ENCODE measurements at places on chromosomes 13 and 19.

GRCh38 chr13:40121722-40122121, 466.3 kb downstream of the COG6 start:
- DNase-seq, result no peak

GRCh38 chr13:29684441-29684840, 89.0 kb upstream of the SLC7A1 start:
- DNase-seq, result no peak

DNA sequence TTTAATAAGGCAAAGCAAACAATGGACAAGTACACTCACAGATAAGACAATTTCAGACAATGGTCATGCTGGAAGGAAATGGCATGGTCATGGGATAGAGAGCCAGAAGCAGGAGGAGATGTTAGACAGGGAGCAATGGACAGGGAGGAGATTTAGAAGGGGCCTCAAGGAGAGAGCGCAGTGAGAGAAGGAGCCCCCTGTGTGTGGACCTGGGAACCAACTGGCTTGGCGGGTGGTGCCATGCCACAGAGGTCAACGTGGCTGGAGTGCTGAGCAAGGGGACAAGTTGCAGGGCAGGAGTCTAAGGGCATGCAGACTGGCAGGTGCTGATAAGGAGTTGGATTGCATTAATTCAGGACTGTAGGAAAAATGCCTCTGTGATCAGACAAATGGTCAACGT, 75.3 kb upstream of the UQCRFS1 start:
- DNase-seq, result no peak

GRCh38 chr19:52963247-52963618, 552 bp upstream of the ZNF816 start:
- DNase-seq, result peak; percentile 67

GRCh38 chr13:100399455-100399854, 189.1 kb downstream of the GGACT start:
- peak; percentile 97 for DNase-seq

- no peak for DNase-seq
These were observed 182.7 kb upstream of the CSNK1A1L start for GRCh38 chr13:37288057-37288720.

DNA sequence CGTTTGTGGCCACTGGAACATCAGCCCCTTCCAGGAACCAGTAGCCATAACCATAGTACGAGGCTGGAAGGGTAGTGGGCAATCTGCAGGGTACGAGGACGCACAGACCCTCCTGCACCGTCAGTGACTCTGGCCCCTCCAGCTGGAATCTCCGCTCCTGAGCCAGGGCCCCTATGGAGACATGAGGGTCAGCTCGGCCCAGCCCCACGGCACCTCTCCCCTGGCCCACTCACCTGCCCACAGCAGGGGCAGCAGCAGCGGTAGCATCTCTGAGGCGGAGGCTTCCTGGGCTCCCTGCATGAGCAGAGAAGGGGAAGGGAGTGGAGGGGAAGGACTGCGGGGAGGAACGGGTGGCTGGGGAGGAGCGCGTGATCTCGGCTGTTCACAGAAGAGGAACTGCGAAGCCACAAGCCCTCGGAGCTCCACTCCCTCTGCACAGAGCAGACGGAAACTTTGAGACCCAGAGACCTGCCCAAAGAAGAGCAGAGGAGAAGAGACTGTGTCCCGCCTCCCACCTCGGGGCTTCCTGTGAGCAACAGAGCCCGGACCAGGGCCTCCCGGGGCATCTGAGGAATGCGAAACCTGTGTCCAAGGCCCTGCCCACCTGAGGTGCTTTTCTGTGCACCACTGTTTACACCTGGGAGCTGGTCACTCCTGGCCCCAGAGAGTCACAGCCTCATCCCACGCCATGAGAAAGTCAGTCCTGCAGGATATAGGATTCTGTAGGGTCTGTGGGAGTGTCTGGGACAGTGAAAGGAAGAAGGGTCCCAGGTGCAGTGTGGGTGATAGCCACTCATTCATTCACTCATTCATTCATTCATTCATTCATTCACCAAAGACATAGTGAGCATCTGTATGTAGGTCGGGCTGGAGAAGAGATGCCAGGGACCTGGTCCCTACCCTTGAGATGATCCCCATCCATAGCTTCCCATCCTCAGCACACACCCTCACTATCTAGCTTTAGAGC, at the start of gene SIGLEC6:
Gene SIGLEC6 (minus strand): TSS at position 322 of the 967 bp plus-strand sequence. CDS start 22 bp downstream, at position 300.
- no peak for DNase-seq

DNA sequence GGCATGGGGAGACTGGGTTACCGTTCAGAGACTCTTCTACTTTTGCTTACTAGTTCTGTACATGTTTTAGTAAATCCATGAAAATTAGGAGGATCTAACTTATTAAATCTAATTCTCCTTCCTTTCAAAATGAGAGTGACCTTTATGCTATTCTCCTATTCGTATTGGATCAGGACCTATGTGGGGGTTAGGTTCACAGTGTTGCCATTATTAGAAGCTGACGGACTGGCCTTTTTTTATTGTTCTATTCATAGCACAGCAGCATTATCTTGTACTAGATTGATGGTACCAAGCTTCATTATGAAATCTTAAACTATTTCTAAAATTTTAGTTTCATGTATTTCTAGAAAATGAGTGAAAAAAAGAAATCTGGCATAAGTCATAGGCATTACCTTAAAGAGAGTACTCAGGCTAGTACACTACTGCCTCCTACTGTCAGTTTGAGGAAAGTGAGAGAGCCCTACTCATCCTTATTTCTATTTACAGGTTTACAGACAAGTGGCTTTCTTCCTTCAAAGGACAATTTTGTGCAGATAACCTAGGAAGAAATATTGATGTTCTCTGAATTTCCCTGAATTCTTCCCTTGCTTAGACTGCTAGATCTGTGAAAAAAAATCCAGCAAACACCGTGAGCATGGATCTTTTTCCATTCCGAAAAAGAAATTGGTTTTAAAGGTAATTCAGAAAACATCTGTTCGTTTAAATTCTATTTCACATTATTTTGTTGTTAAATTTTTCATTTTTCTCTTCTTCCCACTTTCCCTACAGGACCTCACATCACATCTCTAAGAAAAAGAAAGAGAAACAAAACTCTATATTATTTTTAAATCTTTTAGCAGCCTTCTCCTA, 485.5 kb downstream of the DIAPH3 start:
- DNase-seq, result peak; percentile 77

- peak; percentile 0 for DNase-seq
These were observed 16.8 kb downstream of the POLR1D start for GRCh38 chr13:27638521-27638920.

DNA sequence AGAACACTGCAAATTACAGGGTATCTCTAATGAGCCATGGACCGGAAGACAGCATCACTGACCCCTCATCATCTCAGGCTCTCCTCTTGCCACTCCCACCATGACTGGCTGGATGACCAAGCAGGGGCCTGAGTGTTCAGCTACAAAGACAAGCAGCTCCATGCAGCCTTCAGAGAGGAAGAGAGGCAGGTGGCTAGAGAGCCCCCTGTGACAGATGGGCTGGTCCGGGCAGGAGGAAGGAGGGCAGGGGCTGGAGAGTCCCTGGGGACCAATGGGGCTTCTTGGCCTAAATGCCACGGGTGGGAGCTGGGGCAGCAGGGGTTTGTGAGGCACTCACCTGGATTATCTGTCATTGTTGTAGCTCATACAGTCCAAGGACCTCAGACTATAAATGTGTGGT, 12.8 kb upstream of the RASA3 start:
- peak; percentile 75 for DNase-seq

GRCh38 chr13:51249255-51249654, 27.1 kb downstream of the FAM124A start:
- no peak for DNase-seq

DNA sequence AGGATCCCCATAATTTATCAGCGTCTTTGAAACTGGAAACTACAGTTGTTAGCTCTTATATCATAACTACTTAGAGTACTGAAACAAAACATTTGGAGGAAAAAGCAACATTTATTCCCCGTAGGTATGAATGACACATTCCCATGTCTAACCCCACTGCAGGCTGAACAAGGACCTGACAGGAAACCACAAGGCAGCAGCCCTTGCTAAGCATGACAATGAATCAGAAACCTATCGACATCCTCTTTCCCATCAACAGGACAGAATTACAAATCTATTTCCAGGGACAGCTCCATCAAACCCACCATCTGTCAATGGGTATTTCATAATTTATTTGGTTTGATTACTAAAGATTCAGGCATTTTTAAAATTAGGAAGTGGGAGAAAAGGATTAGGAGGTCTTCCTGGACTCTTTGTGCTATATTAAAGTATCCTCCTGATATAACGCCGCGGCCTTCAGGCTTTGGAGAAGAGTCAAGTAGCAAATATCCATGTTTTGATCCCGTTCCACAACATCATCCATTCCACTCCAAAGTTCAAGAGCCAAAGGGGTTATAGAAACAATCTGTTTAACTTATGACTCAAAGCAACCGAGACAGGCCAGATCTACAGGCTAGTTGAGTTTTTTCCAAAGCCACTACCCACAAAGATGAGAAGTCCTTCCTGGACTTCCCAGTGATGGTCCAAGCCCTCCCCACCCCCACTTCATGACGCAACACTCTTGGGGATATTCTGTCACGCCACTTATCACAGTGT, 51.1 kb downstream of the FAM216B start:
- DNase-seq, result no peak

- DNase-seq, result no peak
These were observed 503.4 kb downstream of the SLITRK1 start for GRCh38 chr13:83378908-83379307.

DNA sequence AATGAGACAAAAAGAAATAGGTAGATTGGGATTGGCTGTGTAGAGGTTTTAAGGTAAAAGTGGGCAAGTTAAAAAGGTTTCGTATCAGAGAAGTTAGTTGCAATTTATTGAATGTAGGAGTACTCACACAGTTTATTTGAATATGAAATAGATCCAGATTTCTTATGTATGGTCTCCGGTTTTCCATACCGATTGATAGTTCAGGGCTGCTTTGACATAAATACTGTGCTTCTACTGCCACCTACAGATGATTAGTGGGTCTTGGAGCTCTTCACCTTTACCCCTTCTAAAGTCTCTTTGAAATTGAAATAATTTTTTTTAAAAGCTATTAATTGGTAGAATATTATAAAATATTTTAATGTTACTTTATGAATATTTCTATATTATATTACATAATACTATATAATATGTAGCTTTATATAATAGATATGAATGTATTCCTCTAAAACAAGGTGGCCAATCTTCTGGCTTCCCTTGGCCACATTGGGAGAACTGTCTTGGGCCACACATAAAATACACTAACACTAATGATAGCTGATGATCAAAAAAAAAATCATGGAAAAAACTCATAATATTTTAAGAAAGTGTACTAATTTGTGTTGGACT, 7.7 kb upstream of the GPR18 start:
- DNase-seq, result peak; percentile 66

GRCh38 chr13:113616281-113616906, 31.8 kb downstream of the TFDP1 start:
- no peak for DNase-seq

- no peak for DNase-seq
These were observed 4.6 kb downstream of the FARP1 start for GRCh38 chr13:98147521-98147920.

Data from NCI-H69 (cell line).